ENCODE measurements at places on chromosomes 4 and X.

- DNase-seq, result no peak
Measured at GRCh38 chr4:94341481-94342370, 910 bp downstream of the HPGDS start.

DNA sequence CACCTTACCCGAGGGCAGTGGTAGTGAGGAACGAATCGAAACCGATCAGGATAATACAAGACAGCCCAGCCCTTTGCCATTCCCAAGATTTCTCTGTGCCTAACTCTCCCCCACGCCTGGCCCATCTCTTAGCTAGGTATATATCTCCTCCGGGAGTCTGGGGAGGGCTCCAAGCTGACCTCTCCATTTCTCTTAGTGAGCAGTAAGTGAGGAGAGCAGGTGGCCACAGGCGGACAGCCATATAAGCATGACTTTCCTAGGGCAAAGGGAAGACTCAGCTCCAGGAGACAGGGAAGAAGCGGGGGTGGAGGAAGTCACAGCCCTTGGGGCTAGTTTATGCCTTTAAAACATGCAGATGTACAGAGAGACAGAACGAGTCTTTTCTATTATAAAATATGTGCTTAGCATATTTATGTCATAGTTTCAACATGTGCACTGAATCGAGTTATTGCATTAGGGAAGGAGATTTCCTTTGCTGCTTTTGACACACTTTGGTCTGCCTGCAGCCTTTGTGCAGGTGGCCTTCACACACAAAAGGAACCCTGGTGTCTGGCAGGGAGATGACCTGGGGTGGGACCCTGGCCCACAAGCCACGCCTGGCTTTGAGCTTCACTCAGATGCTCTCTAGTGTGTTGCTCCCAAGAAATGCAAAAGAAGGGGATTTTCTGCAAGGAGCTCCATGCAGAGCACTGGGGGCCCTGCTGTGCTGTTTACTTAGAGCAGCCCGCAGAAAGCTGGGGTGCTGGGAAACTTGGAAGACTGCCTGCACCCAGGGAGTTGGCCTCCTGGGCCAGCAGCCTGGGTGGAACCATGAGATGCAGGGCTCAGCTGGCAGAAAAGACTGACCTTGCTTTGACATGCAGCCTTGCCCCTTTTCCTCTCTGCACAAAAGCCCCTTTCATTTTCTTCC is 613.3 kb downstream of the BCOR start:
- DNase-seq, result no peak

GRCh38 chrX:153781428-153782047 is 697 bp downstream of the SRPK3 start:
- DNase-seq, result no peak

- DNase-seq, result no peak
Measured at GRCh38 chr4:120052856-120053255, 13.8 kb downstream of the MAD2L1 start.

- DNase-seq, result no peak
Measured at GRCh38 chrX:44071070-44071645, 98.0 kb upstream of the NDP start.

GRCh38 chr4:152684007-152684406 is 4.2 kb upstream of the TMEM154 start:
- DNase-seq, result no peak

GRCh38 chr4:124111922-124112321 is 600.6 kb downstream of the ANKRD50 start:
- no peak for DNase-seq

- DNase-seq, result no peak
Measured at GRCh38 chr4:180134091-180134866, 2108.9 kb upstream of the TENM3 start.

DNA sequence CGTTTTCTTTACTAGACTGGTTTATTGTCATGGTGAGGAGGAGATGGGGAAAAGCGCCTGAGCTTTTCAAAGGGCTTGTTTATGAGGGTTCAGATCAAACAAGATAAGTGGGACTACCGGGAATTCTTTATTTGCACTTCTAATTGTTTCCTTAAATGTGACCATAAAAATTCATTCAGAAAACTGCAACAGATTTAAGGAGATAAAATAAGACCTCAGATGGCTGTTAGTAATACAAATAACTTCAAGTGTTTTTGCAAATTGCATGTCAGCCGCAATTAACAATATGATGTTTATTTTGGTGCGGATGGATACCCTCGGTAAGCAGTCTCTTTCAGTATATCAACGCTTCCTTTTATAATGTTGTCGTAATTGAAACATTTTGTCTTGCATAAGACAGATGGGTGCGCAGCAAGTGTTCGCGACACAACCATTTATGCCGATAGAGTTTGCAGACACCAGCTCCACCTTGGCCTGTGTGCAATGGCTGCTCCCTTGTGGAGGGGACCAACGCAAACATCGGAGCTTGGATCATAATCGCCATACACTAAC is 151.0 kb downstream of the C4orf33 start:
- DNase-seq, result no peak

DNA sequence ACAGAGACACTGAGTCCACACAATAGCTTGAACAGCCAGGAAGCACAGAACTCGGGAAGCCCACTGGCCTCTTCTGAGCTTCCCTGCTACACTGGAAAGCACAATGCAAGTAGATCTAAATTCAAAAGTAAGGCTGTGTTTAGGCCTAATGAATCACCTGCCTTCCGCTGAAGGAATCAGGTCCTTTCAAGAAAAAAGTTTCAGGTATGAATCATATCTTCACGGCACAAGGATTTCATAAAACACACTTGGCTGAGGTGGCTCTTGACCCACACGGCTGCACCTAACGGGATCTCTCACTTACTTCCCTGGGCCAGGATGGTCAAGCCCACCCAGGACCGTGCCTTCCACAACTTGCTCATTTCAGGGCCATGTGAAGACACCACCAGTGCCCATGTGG is 59.3 kb downstream of the IRF2 start:
- DNase-seq, result no peak

- DNase-seq, result no peak
Measured at GRCh38 chr4:76016393-76016792, 6.9 kb downstream of the CXCL10 start.

GRCh38 chr4:169852481-169852880 is 94.7 kb upstream of the HPF1 start:
- no peak for DNase-seq

DNA sequence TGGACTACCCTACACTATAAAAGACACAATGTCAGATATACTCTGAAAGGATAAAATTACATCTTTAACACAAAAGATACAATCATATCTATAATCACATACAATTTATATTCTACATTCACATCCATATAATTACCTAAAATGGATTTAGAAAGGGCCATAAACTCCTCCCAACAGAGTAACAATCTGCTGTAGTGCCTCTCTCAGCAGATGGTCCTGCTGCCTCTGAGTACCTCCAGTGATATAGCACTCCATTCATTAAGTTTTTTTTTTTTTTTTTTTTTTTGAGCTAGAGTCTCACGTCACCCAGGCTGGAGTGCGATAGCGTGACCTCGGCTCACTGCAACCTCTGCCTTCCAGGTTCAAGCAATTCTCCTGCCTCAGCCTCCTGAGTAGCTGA is 7.4 kb downstream of the ANKRD37 start:
- no peak for DNase-seq

DNA sequence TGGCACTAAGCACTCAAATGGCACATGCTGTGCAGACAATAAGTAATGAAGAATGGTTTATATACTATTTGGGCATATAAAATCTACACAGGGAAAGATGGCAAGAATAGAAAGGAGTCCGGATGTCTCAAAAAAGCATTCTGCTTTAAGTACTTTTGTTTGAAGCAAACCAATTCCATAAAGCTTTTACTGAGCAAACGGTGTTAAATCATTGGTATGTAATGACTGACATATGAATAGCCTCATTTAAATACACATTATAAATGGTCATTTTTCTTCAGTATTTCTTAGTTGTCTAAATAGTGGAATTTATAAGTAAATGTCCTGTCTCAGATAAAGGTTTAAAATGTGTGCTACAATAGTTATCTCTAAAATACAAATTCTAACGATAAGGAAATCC is 6.0 kb downstream of the FBXO8 start:
- DNase-seq, result no peak

- DNase-seq, result no peak
Measured at GRCh38 chrX:100248885-100249493, 161.1 kb downstream of the PCDH19 start.

DNA sequence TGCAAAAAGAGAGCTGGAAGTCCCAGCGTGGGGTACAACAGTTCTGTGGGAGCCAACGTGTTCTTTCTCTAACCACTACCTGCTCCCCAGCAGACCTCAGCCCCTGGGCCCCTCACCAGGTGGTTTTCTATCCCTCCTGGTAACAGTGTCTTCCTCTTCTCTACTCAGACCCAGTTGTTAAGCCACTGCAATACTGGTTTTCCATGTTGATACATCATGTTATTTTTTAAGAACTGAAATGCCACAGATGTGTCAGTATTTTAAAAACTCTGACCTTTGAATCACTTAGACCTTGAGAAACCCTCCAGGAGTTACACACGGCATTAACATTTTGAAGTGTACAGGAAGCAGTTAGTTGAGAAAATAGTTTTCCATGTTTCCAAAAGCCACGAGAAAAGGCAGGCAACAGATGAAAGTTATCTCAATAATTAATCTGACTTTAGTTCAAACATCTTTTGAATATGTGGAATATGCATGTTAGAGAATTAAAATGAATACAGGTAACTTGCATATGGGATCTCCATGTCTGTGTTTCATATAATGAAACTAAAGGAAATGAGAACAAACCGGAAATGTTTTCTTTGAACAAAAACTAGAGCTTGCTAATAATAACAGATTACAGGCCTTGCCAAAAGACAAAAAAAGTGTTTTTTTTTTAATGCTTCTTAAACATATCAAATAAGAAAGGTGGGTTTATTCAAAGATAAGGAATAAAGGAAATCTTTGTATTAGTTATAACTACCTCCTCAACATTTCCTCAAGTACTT is 108.8 kb downstream of the ZNF827 start:
- DNase-seq, result no peak

All from stimulated activated CD4-positive, alpha-beta T cell treated with anti-CD3 and anti-CD28 coated beads, Interleukin-12 subunit alpha, Interleukin-12 subunit beta, amount 100 ng/mL, for 4 hours (primary cell).